ENCODE measurements at places on chromosomes 16 and 17.

DNA sequence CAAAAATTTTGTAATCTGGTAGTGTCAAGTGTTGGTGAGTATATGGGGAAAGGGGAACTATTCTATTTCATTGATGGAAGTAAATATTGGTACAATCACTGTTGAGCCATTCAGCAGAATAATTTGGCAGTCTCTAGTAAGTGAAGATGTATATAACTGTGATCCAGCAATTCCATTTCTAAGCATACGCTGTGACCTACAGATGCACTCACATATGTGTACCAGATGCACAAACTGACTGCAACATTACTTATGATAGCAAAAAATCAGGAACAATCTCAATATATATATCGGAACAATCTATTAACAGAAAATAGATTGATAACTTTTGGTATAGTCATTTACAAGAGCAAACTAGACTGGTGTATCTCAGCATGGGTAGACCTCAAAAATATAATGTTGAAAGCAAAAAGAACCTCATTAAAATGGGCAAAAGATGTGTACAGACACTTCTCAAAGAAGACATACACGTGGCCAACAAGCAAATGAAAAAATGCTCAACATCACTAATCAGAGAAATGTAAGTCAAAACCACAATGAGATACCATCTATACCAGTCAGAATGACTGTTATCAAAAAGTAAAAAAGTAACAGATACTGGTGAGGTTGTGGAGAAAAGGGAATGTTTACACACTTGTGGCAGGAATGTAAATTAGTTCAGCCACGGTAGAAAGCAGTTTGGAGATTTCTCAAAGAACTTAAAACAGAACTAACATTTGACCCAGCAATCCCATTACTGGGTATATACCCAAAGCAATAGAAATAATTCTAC is 20.7 kb downstream of the ADAP2 start:
- no peak for DNase-seq

- no peak for DNase-seq
Observed at GRCh38 chr17:27396941-27397340, 59.3 kb upstream of the KSR1 start.

- peak; percentile 63 for DNase-seq
Observed at GRCh38 chr17:75872434-75873351, 5.7 kb downstream of the TRIM47 start.

DNA sequence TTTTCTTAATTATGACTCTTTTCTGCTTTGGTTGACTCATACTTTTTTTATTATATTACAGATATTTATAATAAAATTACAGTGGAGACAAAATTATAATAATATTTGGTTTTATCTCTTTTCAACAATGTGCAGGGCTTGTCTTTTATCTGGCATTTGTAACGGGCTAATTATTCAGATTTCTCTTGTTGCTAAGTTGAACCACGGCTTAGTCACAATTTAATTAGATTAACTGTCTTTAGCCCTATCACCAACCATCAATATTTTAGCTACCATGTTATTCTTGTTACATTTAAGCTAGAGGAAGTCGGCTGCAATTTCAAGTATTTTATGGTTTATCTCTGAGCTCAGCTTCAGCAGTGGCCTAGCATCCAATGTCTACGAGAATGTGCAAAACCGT is 798.9 kb upstream of the CA10 start:
- no peak for DNase-seq

DNA sequence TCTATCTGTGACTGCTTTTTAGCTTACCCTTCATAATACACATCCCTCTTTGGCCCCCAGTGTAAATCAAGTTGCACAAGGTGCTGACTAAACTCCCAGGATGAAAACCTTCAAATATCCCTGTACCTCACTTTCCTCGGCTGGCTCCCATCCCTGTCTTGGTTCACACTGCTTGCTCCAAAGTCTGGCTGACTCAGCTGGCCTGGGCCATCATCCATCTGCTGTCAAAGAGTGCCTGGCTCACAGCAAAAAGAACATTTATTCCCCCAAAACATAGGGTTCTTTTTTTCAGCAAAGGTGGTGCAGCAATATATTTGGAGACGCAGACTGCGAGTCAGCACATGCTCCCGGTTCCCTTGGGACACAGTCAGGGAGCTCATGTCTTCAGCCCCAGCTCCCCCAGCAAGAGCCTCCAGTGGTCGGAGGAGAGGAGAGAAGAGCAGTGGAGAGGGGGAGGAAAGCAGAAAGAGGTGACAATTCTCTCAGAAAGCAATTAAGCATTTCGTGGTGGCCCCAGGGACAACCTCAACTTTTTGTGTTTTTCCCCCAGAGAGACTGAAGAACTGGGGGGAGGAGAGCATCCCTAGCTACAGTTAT is 26.1 kb downstream of the GPR142 start:
- DNase-seq, result no peak

DNA sequence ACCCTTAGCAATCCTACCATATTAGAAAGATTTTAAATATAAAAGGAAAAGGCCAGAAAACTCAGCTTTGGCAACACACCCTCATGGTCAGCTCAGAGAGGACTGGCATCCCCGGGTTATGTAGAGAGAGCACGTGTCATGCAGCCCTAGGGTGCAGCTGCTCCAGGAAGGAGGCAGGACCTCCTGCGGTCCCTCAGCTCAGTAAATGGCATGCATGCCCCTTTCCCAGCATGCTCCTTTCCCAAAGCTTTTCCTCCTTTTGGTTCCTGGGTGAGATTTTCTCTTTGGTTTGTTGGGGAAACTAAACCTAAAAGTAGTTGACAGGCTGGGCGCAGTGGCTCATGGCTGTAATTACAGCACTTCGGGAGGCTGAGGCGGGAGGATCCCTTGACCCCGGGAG is 3.9 kb downstream of the GAN start:
- no peak for DNase-seq
